Left forelimb (tissue), 1 donor: ENCODE measurements at places on chromosomes 2 and 18.

DNA sequence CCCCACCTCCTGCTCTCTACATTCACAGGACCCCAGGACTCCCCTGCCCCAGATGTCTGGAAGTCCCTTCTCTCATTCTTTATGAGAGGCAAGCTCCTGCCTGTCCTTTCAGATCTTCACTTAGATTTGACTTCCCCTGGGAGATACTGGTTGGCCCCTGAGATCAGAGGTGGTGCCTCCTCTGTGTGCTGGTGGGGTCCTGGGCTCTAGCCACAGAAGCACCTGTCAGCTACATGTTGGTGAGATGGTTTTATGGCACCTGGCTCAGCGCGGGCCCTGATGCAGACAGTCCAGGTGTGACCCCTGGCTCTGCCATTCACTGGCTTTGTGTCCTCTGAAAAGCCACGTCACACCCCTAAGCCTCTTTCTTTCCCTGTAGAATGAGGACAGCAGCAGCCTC lies 369.6 kb upstream of the ID2 start:
- DNase-seq: no peak

DNA sequence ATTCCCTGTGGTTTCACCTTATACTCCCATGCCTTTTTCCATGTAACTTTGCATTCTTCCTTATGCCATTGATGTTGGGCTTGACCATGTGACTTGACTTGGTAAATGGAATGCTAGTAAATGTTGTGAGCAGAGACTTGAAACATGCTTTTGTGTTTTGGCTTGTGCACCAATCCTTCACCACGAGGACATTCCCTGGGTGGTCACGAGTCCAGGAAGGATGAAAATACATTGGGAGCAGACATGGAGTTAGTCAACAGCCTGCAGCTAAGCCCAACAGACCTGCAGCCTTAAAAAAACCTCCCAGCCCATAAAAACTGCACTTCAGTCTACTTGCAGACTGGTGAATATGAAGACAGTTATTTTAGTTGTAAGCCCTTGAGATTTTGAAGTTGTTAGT lies 116.5 kb upstream of the SPATS2L start:
- no peak for DNase-seq

DNA sequence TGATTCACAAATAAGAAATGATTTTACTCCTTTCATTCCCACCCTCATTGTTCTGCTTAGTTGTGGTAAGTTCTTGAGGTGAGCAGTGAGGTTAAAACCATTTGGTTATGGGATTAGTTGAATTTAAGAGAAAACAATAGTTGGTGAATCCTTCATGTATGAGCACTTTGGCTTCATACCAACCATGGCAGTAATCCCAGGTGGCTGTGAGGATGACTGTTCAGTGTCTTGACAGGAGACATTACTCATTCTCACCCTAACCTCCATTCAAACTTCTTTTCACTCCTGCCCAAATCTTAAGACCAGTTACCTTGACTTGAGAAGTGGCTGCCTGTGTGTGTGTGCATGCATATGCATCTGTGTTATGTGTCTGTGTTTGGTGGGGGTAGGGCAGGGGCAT lies 143.1 kb downstream of the SETBP1 start:
- DNase-seq: no peak

GRCh38 chr18:67574749-67575148 lies 58.2 kb upstream of the DSEL start:
- no peak for DNase-seq

DNA sequence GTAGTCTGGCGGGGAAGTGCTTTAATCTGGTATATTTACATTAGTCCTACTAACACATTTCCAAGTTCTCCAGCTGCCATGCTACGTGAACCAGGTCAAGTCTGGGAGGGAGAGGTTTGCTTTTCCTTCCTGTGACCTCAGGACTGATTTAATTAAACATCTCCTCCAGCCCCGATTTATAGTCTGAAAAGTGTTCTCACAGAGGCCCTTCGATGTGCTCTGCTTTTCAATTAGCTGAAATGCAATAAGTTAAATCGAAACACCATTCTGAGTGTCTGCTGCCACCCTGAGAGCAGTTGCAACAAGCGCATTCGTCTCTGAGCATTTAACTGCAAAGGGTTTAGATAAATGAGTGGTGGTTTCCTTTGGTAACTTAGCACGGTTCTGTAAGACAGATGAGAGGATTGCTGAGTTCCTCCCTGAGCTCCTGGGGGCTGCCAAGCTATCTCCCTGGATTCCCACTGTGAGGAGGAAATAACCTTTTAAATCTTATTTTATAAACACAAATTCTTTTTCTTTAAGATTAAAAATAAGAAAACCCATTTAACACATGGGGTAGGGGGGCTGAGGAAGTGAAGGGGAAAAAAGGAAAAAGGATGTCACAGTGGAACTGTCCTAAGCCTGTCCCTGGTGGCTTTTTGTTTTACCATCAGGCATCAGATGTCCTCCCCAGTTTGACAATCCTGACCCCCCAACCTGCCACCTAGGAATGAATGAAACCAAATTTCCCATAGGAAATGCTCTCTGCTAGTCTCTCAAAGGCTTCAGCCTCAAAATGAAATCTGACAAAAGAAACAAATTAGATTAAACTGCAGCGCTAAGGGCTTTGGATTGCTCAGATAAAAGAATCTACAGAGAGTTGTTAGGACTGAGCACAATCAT lies 56.5 kb upstream of the CREB1 start:
- no peak for DNase-seq

GRCh38 chr18:59657012-59657411 lies 40.2 kb downstream of the CCBE1 start:
- DNase-seq: no peak

GRCh38 chr2:196431076-196431475 lies 208.4 kb upstream of the CCDC150 start:
- DNase-seq: no peak

DNA sequence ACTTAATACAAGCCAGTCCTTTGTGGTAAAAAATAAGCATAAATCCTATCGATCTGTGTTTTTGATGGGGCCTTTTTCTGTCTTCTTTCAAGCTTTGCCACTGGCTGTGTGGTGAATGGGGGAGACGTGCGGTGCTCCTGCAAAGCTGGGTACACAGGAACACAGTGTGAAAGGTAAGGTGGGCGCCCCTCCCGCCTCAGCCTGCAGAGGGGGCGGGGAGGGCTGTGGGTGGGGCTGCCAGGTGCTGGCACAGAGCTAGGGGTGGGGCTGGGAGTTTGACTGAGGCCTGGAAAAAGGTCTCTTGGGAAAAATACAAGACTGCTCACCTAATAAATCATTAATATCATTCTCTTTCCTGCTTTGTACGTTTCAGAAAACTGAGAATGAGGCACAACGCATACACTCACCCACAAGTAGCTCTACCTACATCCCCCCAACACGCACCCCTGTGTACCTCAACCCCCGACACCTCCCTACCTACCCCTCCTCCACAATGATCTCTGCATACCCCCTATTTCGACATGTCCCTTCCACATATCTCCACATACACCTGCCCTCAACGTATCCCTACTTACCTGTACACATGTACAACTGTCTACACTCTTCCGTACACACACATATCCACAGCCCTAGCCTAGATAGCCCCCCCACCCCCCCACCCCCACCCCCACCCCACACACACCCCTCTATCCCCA lies 129.7 kb upstream of the TTC39C start:
- DNase-seq: no peak

- no peak for DNase-seq
Observed at GRCh38 chr2:233430081-233430480, 75.8 kb downstream of the DGKD start.

GRCh38 chr2:10340593-10340975 lies 37.9 kb downstream of the HPCAL1 start:
- DNase-seq: no peak
